Right cardiac atrium (tissue), 5 donors: ENCODE measurements at places on chromosomes 2 and 18. TPM values are rescaled to one million over a fixed set of nuclear protein-coding genes. Genes with fewer than 3 reads are reported as not detected.
A peak's percentile ranks its signal among the peaks of the same experiment; 100 is the strongest.

DNA sequence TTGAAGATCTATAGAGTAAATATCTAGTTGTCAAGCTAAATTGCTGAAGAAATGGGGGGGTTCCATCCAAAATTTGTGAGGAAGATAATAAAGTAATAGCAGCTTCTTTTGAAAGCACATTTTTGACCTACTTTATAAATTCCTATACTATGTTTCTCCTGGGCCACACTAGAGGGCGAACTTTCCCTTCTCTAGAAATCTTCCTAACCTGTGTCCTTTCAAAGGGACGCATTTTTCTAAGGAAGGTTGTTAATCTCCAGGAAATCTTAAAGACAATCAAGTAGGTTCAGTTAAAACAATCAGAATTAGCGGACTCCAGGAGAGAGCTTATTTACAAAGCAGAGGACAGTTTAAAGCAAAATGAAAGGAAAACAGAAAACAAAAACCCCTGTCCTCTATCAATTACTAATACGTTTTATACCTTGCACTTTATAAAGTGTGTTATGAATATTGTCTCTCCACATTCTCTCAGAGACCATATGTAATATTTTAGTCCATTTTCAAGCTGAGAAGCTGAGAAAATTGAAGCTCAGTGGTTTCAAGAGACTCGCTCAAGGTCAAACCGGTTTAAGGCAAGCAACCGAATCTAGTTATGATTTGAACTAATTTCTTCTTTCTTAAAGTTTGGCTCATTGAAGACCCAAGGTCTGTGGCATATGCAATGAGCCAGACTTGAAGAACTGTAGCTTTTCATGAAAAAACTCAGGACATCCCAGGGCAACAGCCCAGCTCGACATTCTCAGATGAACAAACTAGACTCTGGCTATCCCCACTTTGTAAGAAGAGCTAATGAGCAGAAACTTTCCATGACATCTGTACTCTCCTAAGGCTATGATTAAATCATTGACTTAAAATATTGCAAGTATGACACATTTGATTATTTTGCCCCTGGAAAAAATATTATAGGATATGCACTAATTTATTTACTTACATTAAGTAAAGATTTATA, 273.6 kb downstream of the PAX3 start:
- no peak for DNase-seq

DNA sequence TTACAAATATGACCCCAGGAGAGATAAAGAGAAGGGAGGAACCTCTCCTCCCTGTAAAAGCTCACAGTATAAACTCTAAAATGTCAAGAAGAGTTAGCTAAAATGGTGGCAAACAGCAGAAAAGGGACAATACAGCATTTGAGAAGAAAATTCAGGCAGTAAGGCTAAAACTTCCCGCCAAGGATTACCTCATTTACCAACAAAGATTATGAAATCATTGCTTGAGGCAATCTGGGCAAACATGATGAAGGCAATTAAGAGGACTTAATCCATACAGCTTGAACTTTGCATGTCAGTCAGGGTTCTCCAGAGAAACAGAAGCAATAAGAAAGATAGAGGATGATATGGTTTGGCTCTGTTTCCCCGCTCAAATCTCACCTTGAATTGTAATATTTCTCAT, 81.4 kb downstream of the CMPK2 start:
- DNase-seq: no peak

- no peak for DNase-seq
Measured at GRCh38 chr2:588074-588645, 89.0 kb downstream of the TMEM18 start.

Gene TMEM247
- not detected for total RNA-seq

DNA sequence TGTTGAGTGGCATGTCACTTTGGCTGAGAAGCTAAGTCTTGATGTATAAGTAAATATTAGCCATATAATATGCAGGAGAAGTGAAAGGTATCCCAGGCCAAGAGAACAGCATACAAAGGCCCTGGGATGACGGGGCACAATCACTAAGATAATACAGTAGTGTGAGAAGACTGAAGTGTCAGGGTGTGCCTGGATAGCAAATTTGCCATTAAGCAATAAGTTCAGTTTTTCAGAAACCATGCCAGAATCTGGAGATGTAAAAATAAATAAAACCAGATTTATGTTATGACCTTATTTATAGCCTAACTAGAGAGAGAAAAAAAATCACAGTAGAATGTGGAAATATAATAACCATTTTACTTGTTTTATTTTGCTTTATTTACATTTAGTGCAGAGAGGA, 1858.7 kb upstream of the CELF4 start:
- DNase-seq: no peak

Gene FBLN7
- 1.8 TPM for total RNA-seq

DNA sequence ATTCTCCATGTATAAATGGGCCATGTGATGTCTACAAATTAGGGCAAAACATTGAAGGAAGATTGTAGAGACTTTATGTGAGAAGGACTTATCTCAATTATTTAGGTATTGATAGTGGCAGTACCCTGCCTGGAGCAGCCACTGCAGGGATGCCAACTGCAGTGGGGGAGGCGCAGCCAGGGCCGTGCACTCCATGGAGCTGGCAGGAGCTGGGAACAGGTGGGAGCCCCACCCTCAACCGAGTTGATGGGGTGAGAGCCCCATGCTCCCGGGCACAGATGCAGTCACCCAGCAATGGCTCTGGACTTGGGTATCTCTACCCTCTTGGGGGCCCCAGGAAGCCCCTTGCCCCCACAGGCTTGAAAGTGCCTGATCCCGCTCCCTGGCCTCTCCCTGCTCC, 564.3 kb downstream of the SLC4A3 start:
- DNase-seq: no peak

DNA sequence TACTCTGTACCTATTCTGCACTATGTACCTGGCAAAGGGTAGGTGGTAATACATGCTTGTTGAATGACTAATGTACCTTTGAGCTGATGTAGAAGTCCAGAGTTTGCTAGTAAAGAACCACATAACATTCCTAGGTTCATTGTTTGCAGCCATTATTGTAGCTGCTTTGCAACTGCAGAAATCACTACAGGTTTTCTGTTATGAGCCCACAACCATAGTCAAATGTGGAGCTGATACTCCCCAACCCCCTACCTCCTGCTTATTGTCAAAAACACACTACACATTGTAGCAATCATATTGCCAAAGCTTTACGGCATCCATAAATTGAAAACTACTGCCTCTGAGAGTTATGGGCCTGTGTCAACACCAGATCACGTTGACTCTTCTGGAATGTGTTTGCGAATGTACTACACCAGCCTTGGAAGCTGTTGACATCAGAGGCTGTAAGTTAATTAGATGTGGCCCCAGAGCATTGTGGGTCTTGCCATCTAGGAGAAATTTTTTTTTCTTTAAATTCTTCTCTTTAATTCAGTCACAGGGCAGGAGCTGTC, 187.0 kb downstream of the AGPS start:
- no peak for DNase-seq

- no peak for DNase-seq
Measured at GRCh38 chr2:149080971-149081370, 42.5 kb downstream of the LYPD6B start.

GRCh38 chr18:31203096-31203793, 40.6 kb upstream of the DSC1 start:
- DNase-seq: peak; percentile 67

GRCh38 chr2:11389052-11389420, 44.6 kb upstream of the ROCK2 start:
- DNase-seq: no peak

Gene EML6
- total RNA-seq: 1.0 TPM

DNA sequence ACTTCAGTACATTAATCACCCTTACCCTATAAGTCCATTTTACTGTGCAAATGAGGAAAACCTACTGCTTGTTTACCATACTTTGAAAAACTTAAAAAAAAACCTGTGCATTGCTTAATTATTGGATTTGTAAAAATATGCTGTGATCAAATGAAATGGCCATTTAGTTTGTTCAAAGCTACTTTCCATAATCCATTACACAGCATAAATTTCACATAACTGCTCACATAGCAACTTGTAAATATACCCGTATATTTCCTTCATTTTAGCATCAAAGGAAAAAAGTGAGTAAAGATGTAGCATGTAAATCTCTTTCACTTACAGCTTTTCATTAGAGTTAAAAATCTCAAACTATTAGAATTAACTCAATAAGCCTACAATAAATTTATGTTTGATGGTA, 415.1 kb downstream of the NR4A2 start:
- no peak for DNase-seq

- no peak for DNase-seq
Measured at GRCh38 chr18:63831080-63831788, 56.0 kb downstream of the SERPINB7 start.

DNA sequence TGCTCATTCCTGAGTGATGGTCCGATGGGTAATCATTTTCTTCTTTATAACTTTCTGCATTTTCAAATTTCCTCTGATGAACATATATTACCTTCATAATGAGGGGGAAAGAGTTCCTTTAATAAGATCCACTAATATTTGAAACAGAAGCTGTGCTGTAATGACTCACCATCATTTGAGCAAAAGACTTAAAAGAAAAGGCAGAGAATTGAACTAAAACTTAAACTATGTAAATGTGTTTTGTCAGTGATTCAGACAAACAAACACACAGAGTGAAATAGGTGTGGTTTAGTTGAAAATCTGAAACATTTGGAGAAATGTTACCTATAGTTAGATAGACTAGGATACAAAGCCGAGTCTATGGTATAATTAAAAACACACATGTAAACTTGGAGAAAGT, 209.6 kb downstream of the STK39 start:
- DNase-seq: no peak

- DNase-seq: no peak
Measured at GRCh38 chr2:214839464-214839863, 30.0 kb upstream of the BARD1 start.

GRCh38 chr2:138147796-138148195, 183.5 kb downstream of the HNMT start:
- DNase-seq: no peak

DNA sequence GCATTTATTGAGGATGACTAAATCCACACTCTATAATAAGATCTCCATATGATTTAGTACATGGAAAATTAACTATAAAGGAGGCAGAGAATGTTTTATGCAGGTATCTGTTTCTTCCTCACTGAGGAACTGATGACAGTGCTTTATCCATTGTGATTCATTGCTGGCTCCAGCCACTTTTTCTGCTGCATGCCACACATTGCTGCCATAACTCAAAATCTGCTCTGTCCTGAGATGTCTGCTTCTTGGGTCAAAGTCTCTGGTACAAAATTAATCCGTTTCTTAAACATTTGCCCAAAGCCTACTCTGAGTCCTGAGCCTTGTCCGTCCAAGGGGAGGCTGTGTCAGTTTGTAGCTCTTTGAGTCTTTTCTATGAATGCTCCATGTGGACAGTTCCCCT, 15.5 kb upstream of the ARHGAP28 start:
- DNase-seq: no peak

Gene TMEM17
- total RNA-seq: 2.9 TPM

Gene FAM237A
- total RNA-seq: not detected

GRCh38 chr2:146041274-146041910, 1521.5 kb upstream of the ZEB2 start:
- no peak for DNase-seq

DNA sequence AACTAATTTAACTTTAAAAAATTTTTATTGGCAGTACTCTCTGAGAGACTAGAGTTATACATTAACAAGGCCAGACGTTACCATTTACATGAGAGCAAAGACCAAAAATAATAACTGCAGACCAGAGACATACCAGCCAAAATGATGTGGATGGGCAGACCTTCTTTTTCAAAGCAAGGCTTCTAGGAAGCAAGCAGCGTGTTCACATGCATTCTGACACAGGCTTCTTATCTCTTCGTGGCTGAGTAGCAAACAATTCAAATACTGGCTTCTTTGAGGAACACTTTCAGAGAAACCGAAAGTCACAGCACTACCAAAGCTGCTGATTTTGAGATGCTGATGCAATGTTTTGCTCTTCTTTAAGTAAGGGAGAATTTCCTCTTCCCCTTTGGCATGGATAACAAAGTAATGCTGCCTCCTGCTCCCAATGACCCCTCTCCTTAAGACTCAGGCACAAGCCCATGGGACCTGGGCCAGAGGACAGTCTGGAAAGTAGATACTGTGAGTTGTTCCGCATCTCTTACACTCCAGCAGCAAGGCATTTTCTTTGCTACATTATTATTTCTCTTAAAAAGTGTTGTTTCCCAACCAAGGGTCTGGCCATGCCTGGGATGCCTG, 181.9 kb downstream of the MREG start:
- peak; percentile 66 for DNase-seq

- DNase-seq: no peak
Measured at GRCh38 chr2:214536625-214537024, 125.8 kb downstream of the VWC2L start.

DNA sequence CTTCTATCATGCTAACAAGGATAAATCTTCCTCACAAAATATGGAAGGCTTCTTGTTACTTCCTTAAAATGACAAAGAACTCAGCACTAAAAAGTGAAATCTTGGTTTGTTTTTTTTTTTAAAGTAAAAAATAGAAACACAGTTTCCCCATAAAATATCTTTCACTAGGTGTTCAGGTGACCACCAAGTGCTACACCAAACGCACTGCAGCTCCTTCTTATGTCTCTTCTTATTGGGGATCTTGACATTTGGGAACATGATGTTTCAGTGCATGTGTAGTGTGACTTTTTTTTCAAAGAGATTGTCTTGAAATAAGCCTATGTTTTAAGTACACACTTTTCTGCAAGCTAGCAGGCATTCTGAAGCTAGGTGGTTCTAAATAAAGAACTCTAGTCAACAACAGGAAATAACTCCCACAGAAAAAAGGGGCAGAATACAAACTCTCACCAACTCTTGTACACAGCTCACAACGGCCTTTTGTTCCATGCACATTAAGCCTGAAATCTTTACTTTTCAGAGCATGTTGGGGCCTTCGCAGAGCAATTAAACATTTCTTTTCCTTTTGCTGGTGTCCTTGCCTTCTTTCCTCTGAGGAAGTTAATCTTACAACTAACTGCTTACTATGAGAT, 13.2 kb upstream of the SERTAD2 start:
- DNase-seq: no peak

GRCh38 chr2:85213901-85214512, 80.8 kb downstream of the TCF7L1 start:
- DNase-seq: no peak

GRCh38 chr2:148300544-148300943, 279.7 kb downstream of the MBD5 start:
- DNase-seq: no peak

- no peak for DNase-seq
Measured at GRCh38 chr18:37659906-37660305, 94.3 kb upstream of the CELF4 start.

DNA sequence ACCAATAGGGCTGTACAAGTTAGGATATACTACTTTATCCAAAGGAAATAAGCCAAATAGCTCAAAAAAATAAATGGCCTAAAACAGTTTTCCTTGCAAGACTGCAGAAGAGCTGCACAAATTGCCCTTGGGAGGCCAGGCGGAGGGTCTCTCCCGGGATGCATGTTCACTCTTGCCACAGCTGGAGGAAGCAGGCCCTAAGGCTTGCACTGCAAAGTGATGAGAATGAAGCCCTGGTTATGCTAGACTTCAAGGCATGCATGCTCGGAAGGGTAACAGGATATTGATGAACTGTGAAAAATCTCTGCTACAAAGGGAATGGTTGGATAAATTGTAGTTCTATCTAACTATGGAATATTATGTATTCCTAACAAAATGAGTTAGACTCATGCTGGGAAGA, 27.5 kb upstream of the LDLRAD4 start:
- DNase-seq: no peak
